ENCODE measurements at places on chromosomes 12 and 14.
A peak's percentile ranks its signal among the peaks of the same experiment; 100 is the strongest.

GRCh38 chr12:42932936-42933335 is 343.4 kb upstream of the PRICKLE1 start:
- no peak for DNase-seq

- no peak for DNase-seq
Measured at GRCh38 chr12:77152623-77153193, 87.3 kb upstream of the E2F7 start.

DNA sequence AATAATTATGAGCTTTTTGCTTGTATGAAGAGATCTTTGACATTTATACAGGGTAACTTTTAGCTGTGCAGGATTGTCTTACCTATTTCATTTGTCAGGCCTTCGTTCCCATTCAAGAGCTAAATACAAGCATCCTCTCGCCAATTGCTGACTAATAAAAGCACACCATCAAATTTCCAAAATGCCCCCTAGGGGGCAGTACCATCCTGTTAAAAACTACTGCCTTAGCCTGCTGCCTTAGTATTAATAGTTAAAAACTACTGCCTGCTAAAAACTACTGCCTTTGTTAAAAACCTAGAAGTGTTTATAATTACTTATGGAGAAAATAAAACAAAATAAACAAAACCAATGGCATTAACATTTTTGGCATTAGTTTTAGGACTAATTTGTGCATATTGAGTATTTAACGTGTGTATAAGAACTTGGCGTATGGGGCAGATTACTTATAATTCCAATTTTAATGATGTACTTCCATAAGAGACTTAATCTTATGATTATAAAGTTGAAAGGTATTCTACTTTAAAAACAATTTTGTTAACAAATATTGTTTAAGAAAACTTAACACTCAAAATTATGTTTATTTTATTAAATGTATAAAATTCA is 3.0 kb upstream of the IFI27L2 start:
- peak; percentile 23 for DNase-seq

- DNase-seq = no peak
Measured at GRCh38 chr12:96120359-96121100, 73.6 kb upstream of the ELK3 start.

DNA sequence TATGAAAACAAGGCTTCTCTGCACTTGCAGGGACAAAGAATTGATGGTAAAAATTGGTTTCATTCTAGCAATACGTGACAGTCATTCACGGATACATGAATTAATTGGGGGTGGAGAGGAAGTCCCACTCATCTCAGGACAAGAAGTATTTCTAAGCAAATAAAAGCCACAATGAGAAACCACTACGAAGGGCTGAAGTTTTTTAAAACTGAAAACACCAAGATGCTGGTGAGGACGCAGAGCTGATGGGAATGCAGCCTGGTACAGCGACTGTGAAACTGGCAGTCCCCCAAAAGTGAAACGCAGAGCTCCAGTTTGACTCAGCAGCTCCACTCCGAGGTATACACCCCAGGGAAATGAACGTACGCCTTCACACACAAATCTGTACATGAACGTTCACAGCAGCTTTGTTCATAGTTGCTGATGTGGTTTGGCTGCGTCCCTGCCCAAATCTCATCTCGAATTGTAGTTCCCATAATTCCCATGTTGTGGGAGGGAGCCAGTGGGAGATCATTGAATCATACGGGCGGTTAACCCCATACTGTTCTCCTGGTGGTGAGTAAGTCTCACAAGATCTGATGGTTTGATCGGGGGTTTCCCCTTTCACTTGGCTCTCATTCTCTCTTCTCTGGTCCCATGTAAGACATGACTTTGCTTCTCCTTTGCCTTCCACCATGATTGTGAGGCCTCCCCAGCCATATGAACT is 89.0 kb downstream of the SCARB1 start:
- DNase-seq = no peak

GRCh38 chr14:75280831-75281653 is 2.4 kb downstream of the FOS start:
- DNase-seq = no peak

- no peak for DNase-seq
Measured at GRCh38 chr14:90739318-90740068, 76.7 kb downstream of the TTC7B start.

DNA sequence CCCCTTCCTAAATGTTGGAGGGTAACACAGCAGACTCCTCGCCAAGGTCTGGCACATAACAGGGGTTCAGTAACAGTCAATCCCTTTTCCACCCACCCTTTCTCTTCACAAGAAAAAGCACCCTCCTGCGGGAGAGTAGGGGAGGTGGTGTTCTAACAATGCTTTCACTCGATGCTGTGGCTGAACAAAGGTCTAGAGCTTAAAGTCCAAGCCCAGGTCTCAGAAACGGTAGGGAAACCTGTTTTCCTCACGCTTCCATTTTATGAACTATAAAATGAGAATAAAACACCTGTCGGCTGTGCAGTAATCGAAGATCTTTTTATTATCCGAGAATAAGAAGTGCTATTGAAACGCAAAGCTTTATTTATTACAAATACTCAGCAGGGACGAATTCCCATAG is 20.9 kb upstream of the CACNA2D4 start:
- DNase-seq = no peak

DNA sequence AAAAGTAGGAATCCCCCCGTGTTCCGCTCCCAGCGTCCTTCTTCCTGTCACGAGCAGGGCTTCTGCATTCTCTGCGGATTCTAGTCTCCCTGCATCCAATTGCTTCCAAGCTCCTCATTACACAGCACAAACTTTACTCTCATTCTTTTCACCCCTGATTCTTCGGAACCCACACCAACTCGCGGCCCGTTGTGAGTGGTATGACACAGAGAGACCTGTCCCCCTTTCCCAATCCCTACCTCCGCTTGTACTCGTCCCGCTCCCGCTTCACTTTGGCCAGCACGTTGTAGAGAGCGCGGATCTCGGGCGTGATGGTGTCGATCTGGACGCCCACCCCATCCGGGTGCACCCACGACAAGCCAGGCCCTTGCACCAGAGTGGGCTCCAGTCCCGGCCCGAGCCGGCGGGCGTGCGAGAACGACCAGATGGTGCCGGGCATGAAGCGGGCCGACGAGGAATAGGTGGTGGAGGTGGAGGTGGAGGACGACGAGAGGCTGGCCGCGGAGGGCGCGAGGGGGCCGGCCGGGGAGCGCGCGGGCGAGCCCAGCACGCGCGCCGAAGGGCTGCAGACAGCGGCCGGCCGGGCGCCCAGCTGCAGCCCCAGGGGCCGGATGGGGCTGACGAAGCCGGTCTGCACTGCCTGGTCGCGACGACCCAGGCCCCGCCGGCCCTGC is 687 bp downstream of the IFFO1 start:
- DNase-seq = no peak

- DNase-seq = no peak
Measured at GRCh38 chr14:66206554-66206953, 279.6 kb upstream of the CCDC196 start.

- DNase-seq = no peak
Measured at GRCh38 chr12:101076921-101077320, 133.1 kb downstream of the SLC5A8 start.

- DNase-seq = no peak
Measured at GRCh38 chr12:110548678-110549077, 34.4 kb downstream of the PPTC7 start.

GRCh38 chr14:85584481-85584880 is 54.5 kb downstream of the FLRT2 start:
- no peak for DNase-seq

GRCh38 chr14:101194373-101195308 is 291.1 kb upstream of the RTL1 start:
- DNase-seq = no peak

GRCh38 chr14:56153267-56153666 is 35.1 kb downstream of the PELI2 start:
- no peak for DNase-seq

DNA sequence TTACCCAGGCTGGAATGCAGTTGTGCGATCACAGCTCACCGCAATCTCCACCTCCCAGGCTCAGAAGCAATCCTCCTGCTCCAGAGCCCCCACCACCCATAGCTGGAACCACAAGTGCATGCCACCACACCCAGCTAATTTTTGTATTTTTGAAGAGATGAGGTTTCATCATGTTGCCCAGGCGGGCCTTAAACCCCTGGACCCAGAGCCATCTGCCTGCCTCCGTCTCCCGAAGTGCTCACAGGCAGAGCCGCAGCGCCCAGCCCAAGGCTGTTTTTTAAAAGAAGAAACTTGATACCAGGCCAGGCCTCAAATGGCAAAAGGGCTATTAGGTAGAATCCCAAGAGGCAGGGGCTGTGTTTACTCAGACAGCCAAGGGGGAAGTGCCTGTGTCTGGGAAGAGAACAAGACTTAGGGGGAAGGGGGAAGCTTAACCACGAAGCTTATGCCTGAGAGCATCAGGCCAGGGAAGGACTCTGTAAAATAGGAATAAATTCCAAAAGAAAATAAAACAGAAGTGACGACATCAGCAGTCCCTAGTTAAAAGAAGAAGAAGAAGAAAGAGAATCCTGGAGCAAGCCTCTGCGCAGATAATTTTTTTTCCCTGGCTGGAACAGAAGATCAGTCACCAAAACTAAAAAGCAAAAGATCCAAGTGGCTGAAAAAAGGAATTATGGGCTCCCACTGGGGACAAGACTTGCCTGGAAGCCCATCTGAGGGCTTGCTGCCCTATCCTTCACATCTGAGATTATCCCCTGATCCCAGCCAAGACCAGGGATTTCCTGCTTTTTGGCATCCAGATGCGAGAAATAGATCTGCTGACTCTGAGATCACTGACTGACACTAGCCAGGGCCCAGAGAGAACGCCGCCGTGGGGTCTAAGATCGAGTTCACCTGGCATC is 170.5 kb downstream of the NDUFA12 start:
- no peak for DNase-seq

- no peak for DNase-seq
Measured at GRCh38 chr12:52598966-52599365, 2.3 kb downstream of the KRT72 start.

- DNase-seq = no peak
Measured at GRCh38 chr12:76455582-76456345, 103.8 kb downstream of the OSBPL8 start.

DNA sequence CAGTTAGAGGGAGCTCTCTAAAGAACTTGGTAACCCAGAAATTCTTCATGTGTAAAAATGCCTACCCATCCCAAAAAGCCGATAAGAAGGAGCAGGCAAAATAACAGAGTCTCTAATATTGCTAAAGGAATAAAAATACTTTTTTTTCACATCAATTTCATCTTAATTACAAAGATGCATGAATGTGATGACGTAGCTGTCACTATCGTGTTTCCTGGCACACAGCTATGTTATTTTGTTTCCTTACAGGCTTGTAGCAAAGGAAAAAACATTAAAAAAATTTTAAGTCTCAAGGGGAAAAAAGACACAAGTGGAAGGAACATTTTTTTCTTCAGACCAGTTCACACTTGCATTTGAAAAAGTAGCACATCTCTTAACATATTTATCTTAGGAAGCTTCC is 10.3 kb upstream of the LGALS3 start:
- DNase-seq = no peak

DNA sequence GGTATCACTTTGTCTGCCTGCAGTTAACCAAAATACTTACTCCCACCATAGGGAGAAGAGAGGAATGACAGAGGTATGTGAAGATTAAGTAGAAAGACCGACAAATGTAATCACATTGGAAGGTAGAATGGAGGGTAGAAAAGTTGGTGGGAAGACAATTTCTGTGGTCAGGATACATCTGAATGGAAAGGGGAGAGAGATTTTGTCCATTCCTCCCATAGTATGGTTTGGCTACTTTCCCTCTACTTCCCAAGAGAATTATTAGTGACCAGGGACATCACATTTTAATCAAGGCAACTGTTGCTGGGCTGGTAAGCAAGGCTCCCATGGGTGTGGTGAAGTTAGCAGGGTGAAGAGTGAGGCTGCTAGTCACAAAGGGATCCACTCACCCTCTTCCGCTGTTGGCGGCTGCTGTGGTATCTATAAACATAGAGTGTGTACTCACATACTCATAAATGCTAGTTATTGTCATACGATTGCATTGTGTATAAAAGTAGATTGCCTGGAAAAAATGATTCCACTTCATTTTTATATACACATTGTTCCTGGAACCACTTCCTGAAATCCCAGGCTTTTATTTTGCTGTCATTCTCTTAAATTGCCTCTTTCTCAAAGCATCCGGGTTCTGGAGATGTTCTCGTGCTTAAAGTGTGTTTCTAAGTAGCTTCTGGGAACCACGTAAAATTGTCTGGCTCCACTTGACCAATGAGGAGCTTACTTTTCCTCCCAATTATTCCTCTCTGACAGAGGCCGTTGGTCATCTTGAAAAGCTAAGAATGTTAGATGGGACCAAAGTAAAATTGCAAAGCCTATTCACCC is 413.1 kb downstream of the ZFP36L1 start:
- peak; percentile 4 for DNase-seq

DNA sequence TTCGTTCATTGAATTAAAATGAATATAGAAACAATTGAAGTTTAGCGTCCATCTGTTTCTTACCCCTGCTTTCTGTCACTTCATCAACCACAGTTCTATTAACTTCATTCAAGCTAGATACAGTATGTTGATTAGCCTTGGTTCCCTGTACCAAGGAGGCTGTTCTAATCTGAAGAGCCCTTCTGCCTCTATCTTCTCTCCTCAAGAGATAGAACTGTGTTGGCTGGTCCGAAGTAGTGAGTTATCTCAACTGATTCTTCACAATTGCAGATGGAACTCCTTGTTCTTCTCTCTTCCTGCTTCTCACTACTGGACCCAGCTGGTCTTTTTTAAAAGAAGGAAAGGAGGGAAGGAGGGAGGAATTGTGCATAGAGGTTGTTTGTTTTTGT is 82.1 kb upstream of the TRAF3 start:
- no peak for DNase-seq

DNA sequence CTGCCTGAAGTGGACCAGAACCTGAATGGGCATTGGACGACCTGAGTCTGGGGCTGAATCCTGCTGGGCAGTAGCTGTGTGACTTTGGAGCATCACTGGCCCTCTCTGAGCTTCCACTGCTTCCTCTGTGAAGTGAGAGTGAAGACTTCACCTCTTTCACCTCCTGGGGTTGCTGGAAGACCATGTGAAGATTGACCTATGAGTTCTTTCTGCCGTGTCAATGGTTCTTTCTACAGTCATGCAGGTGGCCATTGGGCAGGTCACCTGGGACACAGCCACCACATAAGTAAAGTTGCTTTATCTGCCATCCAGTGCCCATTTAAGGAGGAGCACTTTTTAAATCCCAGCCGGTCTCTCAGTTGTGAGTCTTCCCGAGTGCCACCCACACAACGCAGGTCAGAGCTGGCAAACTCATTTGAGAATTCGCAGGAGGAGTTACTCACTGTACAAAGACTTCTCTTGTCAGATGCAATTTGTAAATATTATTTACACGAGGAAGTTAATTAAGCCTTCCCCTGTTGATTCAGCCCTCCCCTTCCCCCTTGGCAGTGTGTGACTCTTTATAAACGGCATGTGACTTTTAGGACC is 74.8 kb upstream of the TCL1B start:
- no peak for DNase-seq

Measured in activated T-helper 1 cell treated with Interleukin-2 at 50 U/mL for 16 hours (primary cell).